ENCODE measurements at places on chromosomes 5 and 9.

GRCh38 chr5:137212471-137212870 is 286.7 kb downstream of the SPOCK1 start:
- no peak for DNase-seq

GRCh38 chr5:175107865-175108264 is 336.1 kb downstream of the DRD1 start:
- DNase-seq, result no peak

DNA sequence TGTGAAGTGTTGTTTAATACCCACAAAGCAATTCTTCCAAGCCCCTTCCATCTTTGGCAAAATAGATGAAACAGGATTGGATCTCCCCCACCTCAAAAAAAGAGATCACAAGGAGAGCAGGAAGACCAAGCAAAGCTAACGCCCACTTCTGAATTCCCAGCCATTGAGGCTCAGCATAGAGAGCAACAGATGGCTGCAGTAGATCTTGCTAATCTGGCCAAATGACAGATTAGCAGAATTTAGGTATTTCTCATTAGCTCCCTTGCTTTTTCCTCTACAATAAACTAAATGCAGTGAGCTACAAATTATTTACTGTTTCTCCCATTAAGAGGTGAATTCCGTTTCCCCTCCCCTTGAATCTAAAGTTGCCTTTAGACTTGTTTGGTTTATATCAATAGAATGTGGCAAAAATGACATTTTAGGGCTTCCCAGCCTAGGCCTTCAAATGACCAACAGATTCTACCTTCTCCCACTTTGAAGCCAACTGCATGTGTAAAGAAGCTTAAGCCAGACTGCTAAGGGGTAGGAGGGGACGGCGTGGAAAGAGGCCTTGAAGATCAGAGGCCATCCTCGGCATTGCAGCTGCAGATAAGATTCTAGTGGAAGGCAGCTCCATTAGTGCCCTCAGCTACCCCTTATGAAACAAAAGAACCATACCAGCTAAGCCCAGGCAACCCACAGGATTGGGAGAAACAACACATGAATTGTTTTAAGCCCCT is 56.8 kb upstream of the CPEB4 start:
- no peak for DNase-seq

- DNase-seq, result no peak
Observed at GRCh38 chr5:89493414-89493813, 610.4 kb upstream of the MEF2C start.

GRCh38 chr9:34347800-34348158 is 18.4 kb downstream of the NUDT2 start:
- no peak for DNase-seq

DNA sequence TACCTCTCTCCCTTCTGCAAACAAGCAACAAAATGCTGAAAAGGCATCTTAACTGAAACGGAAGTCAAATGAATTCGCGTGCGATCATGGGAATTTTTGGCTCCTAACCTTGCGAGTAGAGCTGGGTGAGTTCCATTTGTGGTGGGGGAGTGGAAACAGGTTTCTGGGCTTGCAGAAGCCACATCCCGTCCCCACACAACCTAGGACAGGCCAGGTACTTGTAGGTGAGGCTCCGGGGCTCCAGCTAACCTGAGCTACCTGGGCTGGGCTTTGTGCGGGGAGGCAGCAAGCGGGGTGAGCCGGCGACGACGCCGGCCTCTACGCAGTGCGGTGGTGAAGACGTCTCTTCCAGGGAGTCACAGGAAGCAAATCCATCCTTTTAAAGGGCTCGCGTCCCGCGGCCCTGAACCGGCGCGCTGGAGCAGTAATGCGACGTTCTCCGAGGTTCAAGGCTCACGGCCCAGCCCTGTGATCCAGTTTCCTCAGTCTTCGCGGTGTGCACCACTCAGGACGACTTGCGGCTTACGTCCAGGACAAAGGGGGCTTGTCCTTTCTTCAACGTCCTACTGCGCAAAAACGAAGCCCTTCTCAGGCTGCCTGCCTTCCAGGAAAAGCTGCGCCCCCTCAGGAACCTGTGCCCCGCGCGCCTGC is 567 bp upstream of the SPIN1 start:
- DNase-seq, result peak; percentile 4

- DNase-seq, result no peak
Observed at GRCh38 chr9:13665418-13666066, 386.1 kb upstream of the MPDZ start.

DNA sequence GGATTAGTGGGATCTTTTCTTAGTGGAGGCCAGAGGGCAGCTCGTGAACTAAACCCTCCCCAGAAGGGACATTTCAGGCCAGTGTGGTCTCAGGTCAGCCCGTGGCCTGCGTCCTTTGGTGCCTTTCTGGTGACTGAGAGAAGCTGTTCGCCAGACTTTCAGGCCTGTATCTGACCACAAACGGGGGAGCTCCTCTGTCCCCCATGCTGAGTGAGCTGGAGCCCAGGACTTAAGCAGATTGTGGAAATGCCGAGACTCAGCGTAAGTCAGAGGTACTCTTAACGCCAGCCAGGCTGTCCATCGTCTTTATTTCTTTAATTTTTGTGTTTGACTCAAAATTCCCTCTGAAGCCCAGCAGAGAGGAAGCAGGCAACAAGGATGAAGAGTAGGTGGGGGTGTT is 54.8 kb upstream of the NCS1 start:
- DNase-seq, result no peak

DNA sequence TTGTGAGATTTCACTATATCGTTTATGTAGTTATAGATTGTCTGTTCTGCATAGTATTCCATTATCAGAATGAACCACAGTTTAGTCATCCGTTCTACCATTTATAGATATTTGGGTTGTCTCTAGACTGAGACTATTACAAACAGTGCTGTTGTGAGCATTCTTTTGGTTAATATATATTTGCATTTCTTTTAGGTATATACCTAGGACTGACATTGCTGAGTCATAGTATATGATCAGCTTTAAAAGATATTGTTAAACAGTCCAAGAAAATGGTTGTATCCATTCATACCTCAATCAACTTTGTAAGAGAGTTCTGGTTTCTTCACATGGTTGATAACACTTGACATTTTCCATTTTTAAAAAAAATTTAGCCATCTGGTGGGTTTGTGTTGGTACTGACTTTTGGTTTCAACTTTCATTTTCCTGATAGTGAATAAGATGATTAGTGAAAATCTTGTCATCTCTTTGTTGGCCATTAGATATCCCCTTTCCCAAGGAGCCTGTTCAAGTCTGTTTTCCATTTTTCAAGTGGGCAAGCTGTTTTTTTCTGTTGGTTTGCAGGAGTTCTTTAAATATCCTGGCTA is 22.9 kb upstream of the ADAM19 start:
- no peak for DNase-seq

- DNase-seq, result no peak
Observed at GRCh38 chr5:151405334-151406160, 41.9 kb upstream of the SLC36A1 start.

- no peak for DNase-seq
Observed at GRCh38 chr5:40217553-40217952, 462.2 kb upstream of the PTGER4 start.

GRCh38 chr5:127961006-127961762 is 122.4 kb upstream of the SLC12A2 start:
- no peak for DNase-seq

GRCh38 chr9:12699529-12699928 is 6.3 kb downstream of the TYRP1 start:
- DNase-seq, result no peak

- DNase-seq, result no peak
Observed at GRCh38 chr9:126122901-126123616, 203.6 kb upstream of the MVB12B start.

- DNase-seq, result no peak
Observed at GRCh38 chr5:178203670-178204181, 607 bp upstream of the HNRNPAB start.

GRCh38 chr9:121651295-121652020 is at the start of gene DAB2IP:
Gene DAB2IP, plus strand, starts transcription at chr9:121651634. Its CDS starts 142 bp downstream, at chr9:121651776.
- DNase-seq, result no peak
